SK-N-MC (cell line): ENCODE measurements at places on chromosomes 6 and 20.

GRCh38 chr6:133835901-133836300, 53.0 kb upstream of the TCF21 start:
- DNase-seq: no peak

DNA sequence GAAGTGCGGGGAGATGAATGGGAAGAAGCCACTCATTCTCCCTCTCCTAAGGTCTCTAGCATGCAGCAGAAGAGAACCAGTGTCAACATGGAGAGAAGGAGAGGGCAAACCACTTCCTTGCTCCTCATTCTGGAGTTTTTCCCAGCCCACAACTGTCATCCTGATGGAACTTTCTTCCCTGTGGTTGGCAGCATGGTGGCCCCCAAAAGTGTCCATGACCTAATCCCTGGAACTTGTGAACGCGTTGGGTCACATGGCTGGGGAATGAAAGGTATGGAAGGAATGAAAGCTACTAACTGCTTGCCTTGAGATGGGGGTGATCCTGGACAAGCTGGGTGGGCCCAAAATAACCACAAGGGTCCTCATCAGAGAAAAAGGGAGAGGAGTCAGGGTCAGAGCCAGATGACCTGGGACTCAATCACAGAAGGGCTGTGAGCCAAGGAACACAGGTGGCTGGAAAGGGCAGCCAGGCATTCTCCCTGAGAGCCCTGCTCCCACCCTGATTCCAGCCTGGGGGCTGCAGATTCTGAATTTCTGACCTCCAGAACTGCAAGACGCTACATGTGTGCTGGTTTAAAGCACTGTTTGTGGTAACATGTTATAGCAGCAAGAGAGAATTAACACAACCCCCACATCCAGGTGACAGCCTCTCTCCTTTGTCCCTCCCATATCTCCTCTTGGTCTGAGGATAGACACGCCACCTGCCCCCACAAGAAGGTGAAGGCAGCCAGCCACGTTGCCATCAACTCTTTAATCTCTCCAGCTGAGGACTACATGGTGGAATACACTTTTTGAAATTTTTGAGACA, 63.2 kb downstream of the PYGB start:
- no peak for DNase-seq

DNA sequence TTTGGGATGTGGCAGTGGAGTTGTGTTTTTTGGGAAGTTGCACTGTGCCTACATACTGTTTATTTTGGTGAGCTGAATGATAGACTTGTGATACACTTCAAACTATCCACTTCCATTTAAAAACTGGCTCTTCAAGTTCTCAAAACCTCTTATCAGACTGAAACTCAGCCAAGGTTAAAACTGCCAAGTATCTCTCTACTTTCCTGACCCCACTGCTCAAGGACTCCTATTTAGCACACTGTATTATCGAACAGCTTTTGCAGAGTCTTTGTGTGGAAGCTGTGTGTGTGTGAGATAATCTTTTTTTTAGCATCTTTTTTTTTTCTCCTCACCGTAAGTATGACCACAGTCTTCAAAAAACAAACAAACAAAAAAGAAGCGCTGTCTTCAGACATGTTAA, 21.1 kb downstream of the STX11 start:
- DNase-seq: no peak

GRCh38 chr6:9204171-9204570, 768.8 kb upstream of the SLC35B3 start:
- DNase-seq: no peak

GRCh38 chr6:70180901-70181599, 121.8 kb downstream of the COL9A1 start:
- DNase-seq: peak; percentile 89

GRCh38 chr6:24919056-24919892, 16.5 kb downstream of the RIPOR2 start:
- DNase-seq: no peak

GRCh38 chr6:124795643-124796463, 166.4 kb upstream of the RNF217 start:
- DNase-seq: no peak

DNA sequence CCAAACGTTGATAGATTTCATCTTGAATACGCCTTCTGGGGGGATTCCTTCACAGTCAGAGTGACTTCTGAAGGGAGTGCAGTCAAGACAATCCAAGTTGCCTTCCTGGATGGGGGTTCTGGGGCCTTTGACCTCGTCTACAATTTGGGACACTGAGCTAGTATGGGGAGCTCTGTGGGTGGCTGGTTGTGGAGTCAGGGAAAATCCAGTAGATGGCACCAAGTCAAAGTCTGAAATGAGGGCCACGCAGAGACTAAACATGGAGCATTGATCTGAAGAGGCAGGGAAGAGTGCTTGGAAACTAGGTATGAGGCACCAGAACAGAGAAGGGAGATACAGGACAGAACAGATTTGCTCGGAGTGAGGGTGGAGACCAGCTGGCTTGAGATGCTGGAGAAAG, 43.6 kb upstream of the CCN6 start:
- no peak for DNase-seq

- DNase-seq: no peak
These were observed 76.7 kb upstream of the FOXO3 start for GRCh38 chr6:108484016-108484415.

DNA sequence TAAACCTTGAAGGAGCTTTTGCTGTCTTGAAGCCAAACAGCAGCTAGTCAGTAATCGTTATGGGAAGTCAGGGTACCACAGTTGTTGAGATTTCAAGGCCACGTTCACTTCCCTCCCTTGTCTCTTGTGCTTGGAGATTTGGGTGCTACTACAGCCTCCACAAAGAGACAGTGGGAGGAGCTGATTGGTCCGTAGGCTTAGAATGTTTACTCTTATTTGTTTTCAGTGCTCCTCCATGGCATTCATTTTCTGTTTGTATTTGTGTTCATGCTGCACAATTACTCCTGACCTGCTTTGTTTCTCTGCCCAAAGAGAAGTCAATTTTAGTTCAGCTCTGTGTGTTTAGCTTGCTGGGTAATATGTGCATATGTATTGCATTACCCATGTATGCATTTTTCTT, 147.7 kb downstream of the PRL start:
- no peak for DNase-seq

- DNase-seq: no peak
These were observed 14.9 kb downstream of the MAN1A1 start for GRCh38 chr6:119334535-119335264.

- DNase-seq: no peak
These were observed 5.6 kb upstream of the TMEM244 start for GRCh38 chr6:129866688-129867087.

- no peak for DNase-seq
These were observed 354.1 kb downstream of the RFPL4B start for GRCh38 chr6:112701201-112701600.

- DNase-seq: no peak
These were observed 184.1 kb upstream of the GMDS start for GRCh38 chr6:2429460-2429859.

DNA sequence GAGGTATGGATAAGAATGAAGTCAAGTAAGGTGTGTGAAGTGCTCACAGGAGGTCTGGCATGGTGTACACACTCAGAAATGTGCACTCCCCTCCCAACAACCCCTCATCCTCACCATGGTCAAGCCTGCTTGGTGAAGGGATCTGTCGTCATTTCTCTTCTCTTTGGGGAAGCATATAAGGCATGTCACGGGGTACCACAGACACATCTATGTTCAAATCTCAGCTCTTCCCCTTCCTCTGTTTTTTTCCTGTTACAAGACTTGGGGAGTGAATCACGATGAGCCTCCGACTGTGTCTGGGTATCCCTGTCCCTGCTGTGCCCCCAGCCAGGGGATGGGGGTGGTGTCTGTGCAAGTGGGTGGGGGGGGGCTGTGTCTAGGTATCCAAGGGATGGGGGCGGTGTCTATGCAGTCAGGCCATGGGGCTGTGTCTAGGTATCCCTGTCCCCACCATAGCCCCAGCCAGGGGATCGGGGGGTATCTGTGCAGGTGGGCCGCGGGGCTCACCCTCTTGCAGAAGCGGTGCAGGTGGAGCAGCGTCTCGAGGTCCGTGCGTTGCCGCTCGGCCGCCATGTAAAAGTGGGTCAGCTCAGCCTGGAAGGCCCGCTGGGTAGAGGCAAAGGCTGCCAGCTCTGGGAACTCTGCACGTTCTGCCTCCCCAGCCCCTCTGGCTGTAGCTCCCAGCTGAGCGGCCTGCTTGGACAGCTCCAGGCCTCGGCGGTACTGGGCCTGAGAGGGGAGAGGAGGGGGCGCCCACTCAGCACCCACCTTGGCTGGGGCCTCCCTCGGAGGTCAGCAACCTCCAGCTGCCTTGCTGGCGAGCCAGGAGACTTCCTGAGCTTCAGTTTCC, 43.6 kb downstream of the KIAA1755 start:
- DNase-seq: no peak

DNA sequence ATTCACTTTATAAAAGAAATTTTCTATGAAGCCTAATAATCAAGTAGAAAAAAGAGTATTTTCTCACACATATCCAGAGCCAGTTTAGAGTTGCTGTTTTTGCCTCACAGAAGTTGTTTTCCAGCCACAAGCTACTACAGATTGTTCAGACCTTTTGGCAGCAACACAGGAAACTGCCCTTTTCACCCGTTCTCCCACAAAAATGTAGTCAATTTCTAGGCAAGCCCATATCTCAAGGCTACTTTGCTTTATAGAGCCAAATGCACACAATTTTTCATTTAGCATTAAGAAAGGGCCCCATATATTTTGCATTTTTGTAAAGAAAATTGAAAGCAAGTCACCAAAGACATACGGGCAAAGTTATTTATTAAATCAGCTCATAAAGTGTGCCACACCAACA, 49.5 kb downstream of the EPB41L2 start:
- DNase-seq: peak; percentile 60

- DNase-seq: no peak
These were observed 67.7 kb upstream of the PTPN1 start for GRCh38 chr20:50442512-50442911.

DNA sequence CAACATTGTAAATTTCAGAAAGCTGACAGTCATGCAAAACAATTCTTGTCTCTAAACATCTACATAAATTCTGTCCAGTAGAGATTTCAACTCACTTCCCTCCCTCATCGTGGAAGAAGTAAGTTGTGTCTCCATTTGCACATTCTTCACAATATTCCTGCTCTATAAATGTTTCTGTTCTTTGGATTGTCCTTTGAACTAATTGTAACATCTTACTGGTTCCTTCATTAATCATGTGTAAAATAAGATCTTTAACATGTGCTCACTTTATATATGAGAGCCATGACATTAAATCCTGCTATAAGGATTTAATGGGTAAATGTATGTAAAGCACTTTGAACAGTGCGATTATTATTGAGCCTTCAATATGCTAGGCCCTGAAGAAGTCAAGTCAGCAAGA, 7.0 kb upstream of the LTV1 start:
- DNase-seq: no peak

GRCh38 chr6:12957321-12958051, 240.9 kb downstream of the PHACTR1 start:
- DNase-seq: no peak

DNA sequence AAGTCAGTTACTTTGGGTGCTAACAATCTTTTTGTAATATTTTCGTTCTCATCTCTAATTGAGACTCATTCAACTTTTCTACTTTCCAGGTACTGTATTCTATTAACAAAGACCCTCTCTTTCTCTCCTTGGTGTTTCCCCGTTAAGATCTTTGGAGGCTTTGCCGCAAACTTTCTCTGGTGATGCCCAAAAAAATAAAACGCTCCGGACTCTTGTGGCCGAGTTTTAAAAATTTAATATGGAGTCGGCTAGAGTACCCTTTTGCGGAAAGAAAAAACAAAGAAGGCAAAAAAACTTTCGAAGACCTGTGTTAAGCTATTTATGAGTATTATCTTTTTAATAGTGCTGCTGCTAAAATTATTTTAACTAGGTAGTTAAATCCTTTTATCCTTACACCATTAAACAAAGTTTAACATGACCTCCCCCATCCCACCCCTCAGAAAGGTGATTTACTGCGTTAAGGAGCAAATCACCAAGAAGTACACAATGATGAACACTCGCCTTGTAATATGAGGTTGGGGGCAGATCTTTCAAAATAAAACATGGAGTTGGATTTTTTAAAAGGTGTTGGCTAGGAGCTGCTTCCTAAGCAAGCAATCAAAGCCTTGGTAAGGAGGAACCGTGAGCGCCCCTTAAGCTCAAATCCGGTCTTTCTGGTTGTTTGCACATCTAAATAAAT, 10.0 kb downstream of the SIM1 start:
- no peak for DNase-seq

DNA sequence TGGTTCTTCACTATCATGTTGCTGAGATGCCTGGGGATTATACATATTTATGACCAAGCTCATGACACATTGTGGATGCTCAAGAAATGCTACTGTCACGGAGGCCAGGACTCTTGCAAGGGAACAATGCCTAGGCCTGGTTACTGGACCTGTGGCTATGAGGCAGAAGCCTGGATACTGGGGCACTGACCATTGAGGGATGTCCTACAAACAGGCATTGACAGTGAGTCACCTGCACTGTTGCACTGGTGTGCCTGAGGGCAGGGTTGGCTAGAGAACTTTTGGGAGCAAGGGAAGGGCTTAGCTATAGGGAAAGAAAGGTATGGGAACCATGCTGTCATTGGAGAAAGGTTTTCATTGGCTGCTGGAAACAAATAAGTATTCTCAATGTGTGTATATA, 313.1 kb upstream of the SUPT3H start:
- DNase-seq: no peak

- no peak for DNase-seq
These were observed 66.5 kb downstream of the PTPRT start for GRCh38 chr20:43123180-43123579.

GRCh38 chr6:89034586-89035251, 45.8 kb upstream of the PNRC1 start:
- DNase-seq: no peak

DNA sequence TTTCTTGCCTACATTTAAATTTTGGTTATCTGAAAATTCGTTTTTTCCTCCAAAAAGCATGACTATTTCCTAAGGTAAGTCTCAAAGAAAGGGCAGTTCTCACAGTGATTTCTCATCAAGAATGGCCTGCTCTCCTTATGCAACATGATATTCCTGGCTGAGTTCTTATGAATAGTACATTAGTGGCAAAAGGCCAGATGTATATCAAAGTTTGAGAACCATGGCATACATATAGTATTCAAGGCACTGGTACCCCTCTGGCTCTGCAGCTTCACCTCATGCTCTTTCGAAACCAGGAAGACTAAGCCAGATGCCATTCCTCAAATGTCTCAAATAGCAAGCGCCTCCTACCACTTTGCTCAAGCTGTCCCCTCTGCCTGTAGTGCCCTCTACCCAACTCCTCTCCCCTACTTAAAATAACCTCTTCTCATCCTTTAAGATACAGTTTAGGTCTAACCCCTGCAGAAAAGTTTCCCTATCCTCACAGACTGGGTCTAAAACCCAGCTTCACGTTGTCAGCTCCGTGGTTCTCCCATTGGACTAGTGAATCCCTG, 280.3 kb downstream of the HACE1 start:
- DNase-seq: no peak

DNA sequence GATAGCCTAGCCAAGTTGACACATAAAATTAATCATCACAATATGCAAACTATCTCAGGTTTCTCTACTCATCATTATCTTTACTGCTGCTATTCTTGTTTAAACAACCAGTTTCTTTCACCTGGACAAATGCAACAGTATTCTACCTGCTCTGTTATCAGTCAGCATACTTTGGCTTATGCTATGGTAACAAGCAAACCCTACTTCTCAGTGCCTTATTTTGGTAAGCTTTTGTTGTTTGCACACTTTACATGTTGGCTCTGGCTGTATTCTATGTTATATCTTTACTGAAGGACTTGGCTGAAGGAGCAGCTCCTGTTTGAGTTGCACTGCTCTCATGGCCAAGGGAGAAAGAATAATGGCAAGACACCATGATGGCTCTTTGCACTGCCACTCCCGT, 463.1 kb downstream of the EPM2A start:
- DNase-seq: no peak
